Activated T-helper 1 cell treated with Interleukin-2 at 50 U/mL for 16 hours (primary cell): ENCODE measurements at places on chromosomes 5 and 9.

DNA sequence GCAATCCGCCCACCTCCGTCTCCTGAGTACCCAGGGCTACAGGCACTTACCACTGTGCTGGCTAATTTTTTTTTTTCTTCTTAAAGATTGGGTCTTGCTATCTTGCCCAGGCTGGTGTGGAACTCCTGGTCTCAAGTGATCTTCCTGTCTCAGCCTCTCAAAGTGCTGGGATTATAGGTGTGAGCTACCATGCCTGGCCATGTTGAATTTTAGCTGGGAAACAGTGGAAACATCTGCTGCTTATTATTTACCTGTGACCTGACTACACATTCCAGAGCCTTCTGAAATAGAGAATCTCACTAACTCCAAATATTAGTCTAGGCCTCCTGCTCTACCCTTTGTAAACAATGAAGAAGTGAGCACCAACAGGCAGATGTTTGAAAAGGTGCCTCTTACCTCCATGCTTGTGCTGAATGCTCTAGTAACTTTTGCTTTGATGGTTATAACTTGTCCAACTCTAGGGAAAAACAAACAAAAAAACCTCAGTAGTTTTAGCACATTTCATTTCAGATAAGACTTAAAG, 22.5 kb downstream of the ACOT12 start:
- DNase-seq = no peak

- DNase-seq = no peak
Measured at GRCh38 chr5:94376672-94377345, 241.6 kb downstream of the KIAA0825 start.

DNA sequence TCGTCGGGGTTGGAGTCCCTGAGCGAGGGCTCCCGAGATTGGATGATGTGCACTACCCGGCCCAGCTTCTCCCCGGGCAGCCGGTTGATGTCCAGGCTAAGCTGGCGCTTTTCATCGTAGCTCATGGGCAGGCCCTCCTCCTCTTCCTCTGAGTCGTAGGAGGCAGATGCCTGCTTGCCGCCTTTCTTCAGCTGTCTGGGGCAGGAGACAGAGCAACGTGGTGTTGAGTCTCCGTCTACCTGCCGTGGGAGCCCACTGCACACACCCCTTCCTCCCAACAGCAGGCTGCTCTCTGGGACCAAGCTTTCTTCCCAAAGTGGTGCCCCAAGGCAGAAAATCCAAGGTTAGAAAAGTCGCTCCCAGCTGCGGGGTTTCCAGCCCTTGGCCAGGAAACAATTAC, 10.8 kb downstream of the BRD3OS start:
- DNase-seq = no peak

GRCh38 chr9:110986529-110986928, 51.7 kb downstream of the LPAR1 start:
- DNase-seq = no peak

GRCh38 chr5:72179028-72179815, 71.9 kb downstream of the MAP1B start:
- no peak for DNase-seq

GRCh38 chr5:58545912-58546311, 37.0 kb upstream of the RAB3C start:
- no peak for DNase-seq

- DNase-seq = no peak
Measured at GRCh38 chr9:88824711-88825110, 166.6 kb upstream of the S1PR3 start.

GRCh38 chr9:132231019-132231701, 69.3 kb downstream of the NTNG2 start:
- DNase-seq = no peak

GRCh38 chr9:78438211-78438610, 141.3 kb downstream of the PSAT1 start:
- no peak for DNase-seq

DNA sequence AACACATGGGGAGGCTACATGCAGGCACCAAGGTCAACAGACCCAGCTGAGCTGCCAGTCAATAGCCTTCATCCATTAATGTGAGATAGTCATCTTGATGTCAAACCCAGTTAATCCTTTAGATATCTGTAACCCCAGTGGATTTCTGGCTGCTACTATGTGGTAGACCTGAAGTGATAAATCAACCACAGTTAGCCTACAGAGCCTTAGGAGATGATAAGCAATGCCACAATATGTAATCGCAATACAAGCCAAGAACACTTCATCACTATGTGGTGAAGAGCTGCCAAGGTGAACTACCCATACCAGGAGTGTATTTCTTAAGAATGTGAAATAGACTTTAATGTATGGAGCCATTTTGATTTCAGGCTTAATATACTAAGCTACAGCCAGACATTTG, 1175.5 kb downstream of the DTWD2 start:
- DNase-seq = no peak

DNA sequence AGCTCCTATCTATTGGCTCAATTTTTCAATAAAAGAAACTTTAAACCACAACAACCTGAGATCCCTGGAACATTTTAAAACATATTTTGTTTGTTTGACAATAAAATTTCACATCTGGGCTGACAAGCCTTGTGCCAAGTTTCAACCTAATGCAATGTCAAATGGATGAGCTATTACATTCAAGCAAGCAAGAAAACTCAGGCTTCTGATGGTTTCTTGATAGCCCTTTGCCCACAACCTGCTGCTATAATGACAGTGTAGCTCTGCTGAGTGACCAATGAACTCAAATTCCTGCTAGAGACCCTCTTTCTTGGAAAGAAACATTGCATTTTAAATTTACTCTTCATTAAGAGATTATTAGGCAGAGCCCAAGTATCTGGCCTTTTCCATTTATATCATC, 472.9 kb downstream of the ARHGEF28 start:
- DNase-seq = no peak

- no peak for DNase-seq
Measured at GRCh38 chr9:72203205-72203803, 54.1 kb downstream of the GDA start.

- no peak for DNase-seq
Measured at GRCh38 chr5:94818904-94819303, 200.4 kb downstream of the SLF1 start.
